ENCODE measurements at places on chromosomes 11 and 22.

DNA sequence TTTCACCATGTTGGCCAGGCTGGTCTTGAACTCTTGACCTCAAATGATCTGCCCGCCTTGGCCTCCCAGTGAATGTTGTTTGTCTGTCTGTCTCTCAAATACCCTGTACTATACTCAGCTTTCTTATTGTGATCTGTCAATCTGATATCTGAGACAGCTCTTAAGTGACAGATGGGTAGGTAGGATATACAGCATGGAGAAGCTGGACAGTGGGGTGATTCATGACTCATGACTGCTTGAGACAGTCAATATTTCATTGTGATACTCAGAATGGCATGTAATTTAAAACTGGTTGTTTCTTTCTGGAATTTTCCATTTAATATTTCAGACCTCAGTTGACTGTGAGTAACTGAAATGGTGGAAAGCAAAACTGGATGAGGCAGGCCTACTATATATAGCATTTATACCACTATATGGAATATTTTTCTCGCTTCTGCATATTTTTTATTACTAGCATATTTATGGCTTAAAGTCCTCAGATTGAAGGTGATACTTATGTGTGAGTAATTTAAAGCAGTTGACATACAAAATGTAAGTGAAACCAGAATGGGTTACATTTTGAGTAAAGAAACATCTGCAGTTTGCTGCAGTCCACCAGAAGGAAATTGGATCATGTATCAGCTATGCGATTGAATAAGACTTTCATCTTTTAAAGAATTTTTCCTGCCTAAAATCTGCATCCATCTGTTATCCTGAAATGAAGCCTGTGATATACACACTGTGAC, 22.3 kb downstream of the ARHGAP42 start:
- no peak for DNase-seq
- H3K4me3 ChIP-seq, result no peak overlapping the region
- H3K27ac ChIP-seq, result no peak overlapping the region
- no peaks in the 10 kb centered on the region for H3K4me1 ChIP-seq
- no peaks in the 10 kb centered on the region for H3K27me3 ChIP-seq

GRCh38 chr22:32199961-32200360, 4.9 kb downstream of the RFPL2 start:
- no peak overlapping the region for H3K4me3 ChIP-seq
- no peaks in the 10 kb centered on the region for H3K36me3 ChIP-seq
- no peaks in the 10 kb centered on the region for H3K27me3 ChIP-seq
- DNase-seq, result no peak
- H3K27ac ChIP-seq, result no peak overlapping the region

- no peak overlapping the region for H3K27ac ChIP-seq
- no peaks in the 10 kb centered on the region for H3K36me3 ChIP-seq
These were observed 78.9 kb downstream of the C11orf58 start for GRCh38 chr11:16817351-16817750.

- no peaks in the 10 kb centered on the region for H3K36me3 ChIP-seq
- no peak for DNase-seq
- no peak overlapping the region for H3K4me3 ChIP-seq
These were observed 89.3 kb upstream of the CEP126 start for GRCh38 chr11:101825531-101825930.

GRCh38 chr11:130216221-130216550, 56.6 kb downstream of the ST14 start:
- no peak for DNase-seq
- peaks cover 16% of the 10 kb centered on the region for H3K4me1 ChIP-seq
- no peak overlapping the region for H3K4me3 ChIP-seq
- no peaks in the 10 kb centered on the region for H3K36me3 ChIP-seq
- no peaks in the 10 kb centered on the region for H3K27me3 ChIP-seq
- H3K27ac ChIP-seq, result no peak overlapping the region

All from small intestine (tissue), 16 donors.